ENCODE measurements at places on chromosomes 11 and 22.

GRCh38 chr11:72352859-72353551, 81.3 kb downstream of the CLPB start:
- no peak for DNase-seq

GRCh38 chr11:30578406-30578805, 7.7 kb downstream of the MPPED2 start:
- DNase-seq = no peak

- DNase-seq = no peak
These were observed 20.9 kb upstream of the SCUBE1 start for GRCh38 chr22:43364169-43364435.

DNA sequence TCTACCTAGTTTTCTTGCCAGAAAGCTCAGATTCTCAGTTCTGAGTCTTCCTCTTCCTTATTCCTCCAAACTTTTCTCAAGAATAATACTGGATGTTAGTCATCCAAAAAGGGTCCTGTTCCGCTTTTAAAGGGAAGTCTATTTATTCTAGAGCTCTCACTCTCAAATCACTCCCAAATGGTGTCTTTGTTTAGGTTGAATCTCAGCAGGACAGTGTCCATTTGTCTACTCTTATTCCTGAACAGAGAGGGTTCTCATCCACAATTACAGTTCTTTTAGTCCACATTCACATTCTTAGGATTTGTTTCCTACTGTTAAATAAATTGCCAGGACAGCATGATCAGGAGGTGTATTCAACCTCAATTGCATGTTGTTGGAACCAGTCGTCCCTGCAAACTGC, 61.3 kb downstream of the MUC15 start:
- DNase-seq = no peak

GRCh38 chr11:35115688-35116030, 23.3 kb upstream of the CD44 start:
- no peak for DNase-seq

DNA sequence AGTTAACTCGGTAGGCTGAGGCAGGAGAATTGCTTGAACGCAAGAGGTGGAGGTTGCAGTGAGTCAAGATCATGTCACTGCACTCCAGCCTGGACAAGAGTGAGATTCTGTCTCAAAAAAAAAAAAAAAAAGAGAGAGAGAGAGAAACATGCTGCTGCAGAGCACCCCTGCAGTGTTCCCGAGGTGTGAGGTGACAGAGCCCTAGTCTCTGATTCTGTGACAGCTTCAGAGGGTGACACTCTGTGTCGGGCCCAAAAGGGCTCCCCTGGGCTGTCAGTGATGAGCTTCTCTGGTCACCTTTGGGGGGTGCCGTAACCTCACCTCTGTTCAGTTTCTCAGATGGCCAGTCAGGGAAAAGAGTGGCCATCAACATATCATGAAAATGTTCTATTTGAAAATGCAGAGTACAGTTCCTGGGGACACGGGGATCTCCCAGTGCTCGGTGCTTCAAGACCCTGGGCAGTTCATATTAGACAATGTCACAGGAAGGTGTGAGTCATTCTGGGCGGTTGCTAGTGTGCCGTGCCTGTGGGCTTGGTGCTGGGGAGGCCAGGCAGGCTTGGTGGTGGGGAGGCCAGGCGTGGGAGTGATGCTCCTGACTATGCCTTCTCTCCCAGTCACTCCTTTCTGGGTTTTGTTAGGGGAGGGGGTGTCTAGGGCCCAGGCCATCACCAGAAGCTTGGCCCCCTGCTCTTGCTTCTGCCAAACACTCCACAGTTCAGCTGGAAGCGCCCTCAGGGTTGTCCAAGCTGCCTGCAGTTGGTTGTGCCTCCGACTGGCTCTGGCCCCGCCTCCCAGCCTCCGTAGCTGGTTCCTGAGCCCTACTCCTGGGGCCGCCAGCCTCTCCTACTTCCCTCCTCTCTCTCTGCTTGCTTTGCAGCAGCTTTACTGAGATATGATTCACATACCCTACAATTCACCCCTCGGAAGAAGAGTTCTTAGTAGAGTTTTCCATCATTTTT, 52.5 kb upstream of the CLDN5 start:
- DNase-seq = no peak

DNA sequence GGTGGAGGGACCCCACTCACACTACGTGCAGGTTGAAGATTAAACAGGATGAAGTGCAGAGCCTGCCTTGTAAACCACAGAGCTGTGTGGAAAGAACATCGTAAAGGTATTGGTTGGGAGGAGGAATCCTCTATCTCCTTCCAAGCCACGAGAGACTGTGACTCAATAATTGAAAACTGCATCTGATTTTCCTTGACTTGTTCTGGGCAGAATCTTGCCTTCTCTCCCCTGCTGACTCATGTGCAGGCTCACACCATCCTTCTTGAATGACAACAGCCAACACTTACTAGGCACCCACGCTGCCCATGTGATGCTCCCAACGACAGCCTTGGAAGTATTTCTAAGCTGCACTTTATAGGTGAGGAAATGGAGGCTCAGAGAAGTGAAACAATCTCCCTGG, 563.0 kb downstream of the MIAT start:
- DNase-seq = no peak

GRCh38 chr11:72429626-72430025, 4.7 kb downstream of the CLPB start:
- no peak for DNase-seq

DNA sequence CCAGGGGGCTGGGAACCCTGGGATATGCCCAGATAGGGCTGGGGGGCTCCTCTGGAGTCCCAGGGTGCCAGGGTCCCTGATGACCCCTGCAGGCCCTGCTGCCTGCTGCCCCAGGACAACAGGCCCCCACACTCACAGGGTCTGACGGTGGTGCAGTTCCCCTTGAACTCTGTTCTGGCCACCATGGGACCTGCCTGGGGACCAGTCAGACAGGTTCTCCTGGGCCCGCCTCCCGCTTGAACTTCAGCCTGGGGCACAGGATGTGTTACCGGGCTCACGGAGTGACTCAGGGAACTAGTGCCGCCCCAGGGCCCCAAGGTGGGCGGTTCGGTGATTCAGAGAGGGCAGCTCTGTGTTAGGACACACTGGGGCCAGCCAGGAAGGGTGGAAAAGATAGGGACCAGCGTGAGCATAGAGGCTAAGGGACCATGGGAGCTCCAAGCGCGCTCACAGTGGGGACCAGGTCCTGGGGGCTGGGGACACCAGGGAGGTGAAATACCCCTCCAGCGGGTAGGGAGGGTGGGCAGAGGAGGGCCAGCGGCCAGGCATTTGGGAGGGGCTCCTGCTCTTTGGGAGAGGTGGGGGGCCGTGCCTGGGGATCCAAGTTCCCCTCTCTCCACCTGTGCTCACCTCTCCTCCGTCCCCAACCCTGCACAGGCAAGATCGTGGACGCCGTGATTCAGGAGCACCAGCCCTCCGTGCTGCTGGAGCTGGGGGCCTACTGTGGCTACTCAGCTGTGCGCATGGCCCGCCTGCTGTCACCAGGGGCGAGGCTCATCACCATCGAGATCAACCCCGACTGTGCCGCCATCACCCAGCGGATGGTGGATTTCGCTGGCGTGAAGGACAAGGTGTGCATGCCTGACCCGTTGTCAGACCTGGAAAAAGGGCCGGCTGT, 21.5 kb upstream of the TXNRD2 start:
- no peak for DNase-seq

All from NCI-H1417 treated with DMSO at 0.1 percent for 48 hours (cell line).